ENCODE measurements at places on chromosomes 3 and 15. TPM values are rescaled to one million over a fixed set of nuclear protein-coding genes. Genes with fewer than 3 reads are reported as not detected.
A peak's percentile ranks its signal among the peaks of the same experiment; 100 is the strongest.

DNA sequence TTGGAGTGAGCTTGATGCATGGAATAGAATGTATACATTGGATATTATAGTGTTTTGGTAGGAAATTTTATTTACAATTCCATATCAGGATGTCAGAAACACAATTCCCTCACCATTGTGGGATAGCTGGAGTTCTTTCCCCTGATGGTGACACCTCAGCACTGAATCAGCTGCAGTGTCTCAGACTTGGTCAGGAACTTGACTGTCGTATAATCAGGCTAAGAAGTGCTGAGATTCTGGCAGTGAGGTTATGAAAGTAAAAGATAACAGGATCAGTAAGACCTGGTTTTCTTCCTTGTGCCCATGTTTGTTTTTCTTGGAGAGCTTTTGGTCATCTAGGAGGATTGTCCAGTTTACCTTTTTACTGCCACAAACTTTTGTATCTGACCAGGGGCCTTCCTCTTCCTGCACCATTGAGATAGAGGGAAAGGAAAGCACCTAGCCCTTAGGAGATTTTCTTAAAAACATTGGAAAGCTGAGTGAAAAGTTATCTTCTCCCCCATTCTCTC is 27.3 kb upstream of the ST3GAL6 start:
- H3K27me3 ChIP-seq, result peaks cover 22% of the 10 kb centered on the region
- H3K4me1 ChIP-seq, result peaks cover 19% of the 10 kb centered on the region
- no peaks in the 10 kb centered on the region for H3K36me3 ChIP-seq
- H3K4me3 ChIP-seq, result no peak overlapping the region
- H3K27ac ChIP-seq, result no peak overlapping the region

- peak overlapping the region; percentile 98 for H3K27ac ChIP-seq
- no peak for DNase-seq
- no peak overlapping the region for H3K4me3 ChIP-seq
- H3K36me3 ChIP-seq, result peaks cover 3% of the 10 kb centered on the region
- peaks cover 48% of the 10 kb centered on the region for H3K4me1 ChIP-seq
Measured at GRCh38 chr3:49341996-49342395, 2.1 kb upstream of the USP4 start.

DNA sequence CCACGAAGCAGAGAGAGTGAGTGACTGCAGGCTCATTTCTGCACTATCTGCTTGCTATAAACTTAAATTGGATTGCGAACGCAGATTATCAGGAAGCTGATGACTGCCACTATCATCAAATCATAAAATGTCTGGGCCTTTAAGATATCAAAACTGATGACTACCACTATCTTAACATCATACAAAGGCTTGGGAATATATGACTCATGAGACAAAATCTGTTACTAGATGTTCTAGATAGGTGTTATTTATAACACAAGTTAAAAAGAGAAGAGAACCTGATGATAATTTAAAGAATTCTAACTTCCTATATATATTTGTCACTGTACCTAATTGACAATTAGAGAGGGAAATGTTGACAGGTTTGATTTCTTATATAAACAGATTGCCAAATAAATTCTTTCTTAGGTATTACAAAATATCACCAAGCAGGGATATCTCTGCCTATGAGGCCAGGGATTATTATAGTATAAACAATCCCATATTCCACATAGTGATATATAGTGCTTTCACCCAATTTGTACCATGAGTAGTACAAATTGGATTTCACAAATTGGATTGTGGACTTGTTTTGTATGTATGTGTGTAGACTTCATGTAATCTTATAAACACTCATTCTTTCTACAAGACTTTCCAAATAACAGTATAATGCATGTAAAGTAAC is 1157.2 kb downstream of the ROBO1 start:
- H3K36me3 ChIP-seq, result no peaks in the 10 kb centered on the region
- DNase-seq, result no peak
- H3K4me3 ChIP-seq, result no peak overlapping the region
- no peaks in the 10 kb centered on the region for H3K4me1 ChIP-seq
- H3K27me3 ChIP-seq, result no peaks in the 10 kb centered on the region
- H3K27ac ChIP-seq, result no peak overlapping the region

GRCh38 chr3:128152419-128153155 is 694 bp upstream of the EEFSEC start:
- DNase-seq, result no peak
- H3K4me1 ChIP-seq, result peaks cover 12% of the 10 kb centered on the region
- peak overlapping the region; percentile 71 for H3K27ac ChIP-seq
- H3K27me3 ChIP-seq, result no peaks in the 10 kb centered on the region
- peaks cover 6% of the 10 kb centered on the region for H3K36me3 ChIP-seq
- peak overlapping the region; percentile 78 for H3K4me3 ChIP-seq

DNA sequence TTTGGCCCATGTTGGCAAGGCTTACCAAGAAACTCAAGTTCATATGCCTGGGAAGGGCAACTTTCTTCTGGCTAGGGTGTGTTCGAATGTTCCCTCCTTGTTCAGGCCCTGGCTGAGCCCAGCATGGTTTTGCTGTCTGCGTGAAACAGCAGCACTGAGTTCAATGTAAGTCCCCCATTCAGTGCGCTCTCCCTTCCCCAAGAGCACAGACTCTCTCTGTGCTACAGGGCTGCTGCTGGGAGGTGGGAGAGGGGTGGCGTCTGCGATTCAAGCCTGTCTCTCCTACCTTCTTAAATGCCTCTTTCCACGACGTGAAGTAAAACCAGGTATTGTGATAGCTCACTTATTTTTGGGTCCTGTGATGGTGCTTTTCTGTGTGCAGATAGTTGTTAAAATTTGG is 289.3 kb upstream of the GOLIM4 start:
- DNase-seq, result no peak
- no peak overlapping the region for H3K27ac ChIP-seq
- no peak overlapping the region for H3K4me3 ChIP-seq
- H3K27me3 ChIP-seq, result no peaks in the 10 kb centered on the region

DNA sequence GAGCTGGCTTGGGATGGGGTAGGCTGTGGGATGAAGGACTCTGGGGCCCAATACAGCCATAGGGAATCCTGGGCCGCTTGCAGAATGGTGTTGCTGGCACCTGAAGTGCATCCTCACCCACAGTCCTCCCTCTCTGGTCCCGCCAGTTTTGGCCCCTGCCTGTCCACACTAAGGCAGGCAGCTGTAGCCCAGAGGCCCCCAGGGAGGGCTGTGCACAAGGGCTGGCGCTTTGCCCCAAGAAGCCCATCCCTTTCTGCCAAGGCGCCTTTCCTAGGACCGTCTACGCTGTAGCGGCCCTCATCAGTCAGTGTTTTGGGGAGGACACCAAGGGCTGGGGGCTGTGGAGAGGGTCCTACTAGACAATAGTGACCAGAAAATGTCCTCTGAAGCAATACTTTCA is 116.2 kb upstream of the ABHD17C start:
- H3K27me3 ChIP-seq, result no peaks in the 10 kb centered on the region
- H3K36me3 ChIP-seq, result no peaks in the 10 kb centered on the region
- no peaks in the 10 kb centered on the region for H3K4me1 ChIP-seq
- no peak overlapping the region for H3K4me3 ChIP-seq

GRCh38 chr3:13115991-13116390 is 42.8 kb upstream of the IQSEC1 start:
- peaks cover 5% of the 10 kb centered on the region for H3K4me1 ChIP-seq
- no peak for DNase-seq
- H3K4me3 ChIP-seq, result no peak overlapping the region
- H3K27ac ChIP-seq, result no peak overlapping the region

- H3K27ac ChIP-seq, result no peak overlapping the region
- DNase-seq, result no peak
Measured at GRCh38 chr3:179590669-179591068, 13.8 kb downstream of the MRPL47 start.

DNA sequence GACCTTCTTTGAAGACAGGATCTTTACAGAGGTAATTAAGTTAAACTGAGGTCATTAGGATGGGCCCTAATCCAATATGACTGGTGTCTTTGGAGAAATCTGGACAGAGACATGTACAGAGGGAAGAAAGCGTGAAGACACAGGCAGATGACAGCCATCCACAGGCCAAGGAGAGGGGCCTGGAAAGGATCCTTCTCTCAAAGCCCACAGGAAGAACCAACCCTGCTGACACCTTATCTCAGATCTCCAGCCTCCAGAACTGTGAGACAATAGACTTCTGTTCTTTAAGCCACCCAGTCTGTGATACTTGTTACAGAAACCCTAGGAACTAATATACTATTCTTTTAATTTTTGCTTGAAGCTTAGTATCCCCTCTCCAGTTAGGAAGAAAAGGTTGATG is 74.2 kb downstream of the WDR76 start:
- H3K27me3 ChIP-seq, result no peaks in the 10 kb centered on the region
- H3K27ac ChIP-seq, result no peak overlapping the region
- no peaks in the 10 kb centered on the region for H3K36me3 ChIP-seq
- no peak overlapping the region for H3K4me3 ChIP-seq

DNA sequence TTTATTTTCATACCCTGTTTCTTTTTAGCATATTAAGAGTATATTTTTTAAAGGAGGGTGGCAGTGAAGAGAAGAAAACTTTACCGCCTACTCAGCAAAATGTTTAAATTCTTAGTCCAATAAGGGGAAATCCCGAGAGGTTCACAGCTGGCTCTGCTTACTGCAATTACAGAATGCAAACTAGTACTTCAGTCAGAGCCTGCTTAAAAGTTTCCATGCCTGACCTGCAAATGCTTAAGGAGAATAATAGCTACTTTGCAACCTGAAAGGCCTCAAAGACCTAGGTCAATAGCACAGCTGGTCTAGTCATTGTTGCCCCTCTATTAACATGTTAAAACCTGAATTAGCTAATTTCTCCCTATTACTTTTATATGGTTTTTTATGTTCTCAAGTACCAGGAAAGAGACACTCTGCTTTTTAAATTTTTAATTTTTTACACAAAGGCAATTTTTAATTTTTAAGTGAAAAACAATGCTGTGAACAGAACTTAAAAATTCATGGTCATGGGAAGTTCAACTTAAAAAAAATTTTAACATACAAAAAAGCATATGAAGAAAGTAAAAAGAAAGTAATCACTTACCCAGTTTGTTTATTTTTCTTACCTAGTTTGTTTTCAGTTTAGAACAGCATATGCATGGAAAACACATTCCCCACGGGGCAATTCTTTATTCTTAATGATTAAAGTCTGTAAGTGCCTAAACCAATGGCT is 79.2 kb downstream of the P3H2 start:
- no peak for DNase-seq
- H3K27ac ChIP-seq, result no peak overlapping the region
- no peaks in the 10 kb centered on the region for H3K36me3 ChIP-seq
- H3K4me1 ChIP-seq, result no peaks in the 10 kb centered on the region

GRCh38 chr3:70702132-70702531 is 389.7 kb upstream of the MDFIC2 start:
- H3K36me3 ChIP-seq, result no peaks in the 10 kb centered on the region

DNA sequence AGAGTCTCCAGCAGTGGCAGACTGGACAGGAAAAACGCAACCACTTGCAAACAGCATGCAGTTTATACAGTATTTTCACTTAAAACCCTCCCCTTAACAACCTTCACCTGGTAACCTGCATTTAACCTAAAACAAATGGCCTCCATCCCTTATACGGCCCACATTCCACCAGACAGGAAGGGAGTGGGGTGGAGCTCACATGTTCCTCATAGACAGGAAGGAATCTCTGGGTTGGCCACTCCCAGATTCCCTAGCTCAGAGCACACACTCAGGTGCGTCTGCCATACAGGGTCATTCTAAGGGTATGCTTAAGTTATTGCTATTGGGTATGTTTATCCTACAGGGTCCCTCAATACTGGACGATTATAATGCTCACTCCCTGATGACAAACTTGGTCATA is 16.8 kb upstream of the ABHD2 start:
- H3K36me3 ChIP-seq, result no peaks in the 10 kb centered on the region
- no peak overlapping the region for H3K4me3 ChIP-seq
- no peaks in the 10 kb centered on the region for H3K4me1 ChIP-seq
- DNase-seq, result no peak
- H3K27me3 ChIP-seq, result no peaks in the 10 kb centered on the region
- H3K27ac ChIP-seq, result no peak overlapping the region

DNA sequence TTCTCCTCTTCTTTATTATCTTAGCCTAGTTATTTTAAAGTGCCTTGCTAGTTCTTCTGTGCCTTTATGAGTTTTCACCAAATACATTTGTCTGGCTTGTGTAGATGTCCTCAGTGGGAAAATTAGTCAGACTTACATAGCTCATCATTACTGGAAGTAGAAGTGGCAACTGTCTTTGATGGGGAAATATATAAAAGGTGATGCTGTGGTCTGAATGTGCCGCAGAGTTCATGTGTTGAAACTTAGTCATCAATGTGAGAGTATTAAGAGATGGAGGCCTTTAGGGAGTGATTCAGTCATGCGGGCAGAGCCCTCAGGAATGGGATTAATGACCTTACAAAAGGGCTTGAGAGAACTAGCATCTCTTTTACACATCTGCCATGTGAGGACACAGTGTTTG is 6.4 kb upstream of the ERICH6 start:
- H3K4me3 ChIP-seq, result no peak overlapping the region
- no peak overlapping the region for H3K27ac ChIP-seq
- no peak for DNase-seq
- H3K4me1 ChIP-seq, result peaks cover 3% of the 10 kb centered on the region

DNA sequence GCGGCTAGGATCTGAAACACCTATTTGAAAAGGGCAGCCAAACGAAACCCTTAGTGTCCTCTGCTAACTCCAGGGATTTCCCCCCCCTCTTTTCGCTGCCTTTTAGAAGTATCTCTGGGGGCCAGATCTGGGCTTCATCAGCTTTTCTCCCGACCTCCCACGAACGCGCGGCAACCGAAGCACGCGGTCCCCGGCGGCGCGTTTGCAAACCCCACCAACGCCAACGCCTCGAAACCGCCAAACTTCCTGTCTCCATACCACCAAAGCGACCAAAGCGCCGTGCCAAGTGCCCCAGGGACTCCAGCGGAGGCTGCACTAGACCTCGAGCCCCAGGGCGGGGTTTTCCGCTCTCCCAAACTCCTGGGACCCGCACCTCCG is 155.8 kb upstream of the FRMD4B start:
- H3K4me1 ChIP-seq, result no peaks in the 10 kb centered on the region
- no peak for DNase-seq
- no peak overlapping the region for H3K27ac ChIP-seq
- peaks cover 3% of the 10 kb centered on the region for H3K27me3 ChIP-seq
- no peak overlapping the region for H3K4me3 ChIP-seq
- no peaks in the 10 kb centered on the region for H3K36me3 ChIP-seq

- no peak for DNase-seq
- no peak overlapping the region for H3K4me3 ChIP-seq
- no peaks in the 10 kb centered on the region for H3K36me3 ChIP-seq
- H3K27ac ChIP-seq, result no peak overlapping the region
- no peaks in the 10 kb centered on the region for H3K4me1 ChIP-seq
Measured at GRCh38 chr3:89353465-89353864, 246.0 kb downstream of the EPHA3 start.

DNA sequence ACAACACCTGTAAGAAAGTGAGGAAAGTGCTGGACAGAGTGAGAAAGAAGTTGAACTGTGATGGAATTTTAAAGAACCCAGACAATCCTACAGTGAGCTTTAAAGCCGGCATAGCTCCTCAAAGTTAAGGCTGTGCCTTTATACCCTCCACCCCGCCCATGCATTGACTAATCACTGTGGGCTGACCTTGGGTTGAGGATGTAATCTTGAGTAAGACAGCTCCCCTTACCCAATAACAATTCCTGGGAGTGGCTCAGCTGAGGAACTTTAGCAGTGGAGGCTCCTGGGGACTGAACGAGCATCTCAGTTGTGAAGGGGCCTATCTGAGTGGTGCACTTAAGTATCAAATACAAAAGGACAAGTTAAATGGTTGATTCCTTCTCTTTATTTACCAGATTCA is 35.7 kb upstream of the ZNF770 start:
- H3K27ac ChIP-seq, result no peak overlapping the region
- no peak overlapping the region for H3K4me3 ChIP-seq
- peaks cover 2% of the 10 kb centered on the region for H3K27me3 ChIP-seq
- no peaks in the 10 kb centered on the region for H3K4me1 ChIP-seq
- DNase-seq, result no peak
- no peaks in the 10 kb centered on the region for H3K36me3 ChIP-seq

The COL6A5 gene
- not detected for total RNA-seq

The XXYLT1 gene
- 6.4 TPM for total RNA-seq

The ATP13A4 gene
- 1.6 TPM for total RNA-seq

The DLEC1 gene
- total RNA-seq, result 4.9 TPM

The PSTPIP1 gene
- 169 TPM for total RNA-seq

The MAP1A gene
- 1.7 TPM for total RNA-seq

The MLF1 gene
- total RNA-seq, result 5.3 TPM

The LRRC15 gene
- total RNA-seq, result not detected

Data from CD4-positive, CD25-positive, alpha-beta regulatory T cell (primary cell).